ENCODE measurements at places on chromosomes 2 and 18. TPM values are rescaled to one million over a fixed set of nuclear protein-coding genes. Genes with fewer than 3 reads are reported as not detected.

DNA sequence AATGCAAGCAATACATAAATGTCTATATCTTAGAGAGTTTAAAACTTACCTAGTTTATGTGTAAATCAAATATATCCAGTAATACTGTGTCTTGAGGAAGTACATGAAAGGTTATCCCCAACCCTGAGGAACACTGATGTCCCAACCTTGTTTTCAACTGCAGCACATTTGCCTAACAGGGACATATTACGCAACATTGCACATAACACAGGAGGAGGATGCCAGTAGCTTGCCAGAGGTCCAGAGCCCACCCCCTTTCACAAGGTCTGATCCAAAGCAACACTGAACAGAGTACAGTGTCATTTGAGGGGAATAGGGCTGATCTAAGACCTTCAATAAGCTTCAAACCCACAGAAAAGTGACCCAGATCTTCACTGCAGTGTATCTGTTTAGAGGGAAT is 678.5 kb downstream of the ARHGAP15 start:
- peaks cover 3% of the 10 kb centered on the region for H3K27me3 ChIP-seq
- H3K36me3 ChIP-seq = no peaks in the 10 kb centered on the region
- H3K4me3 ChIP-seq = no peak overlapping the region
- peaks cover 7% of the 10 kb centered on the region for H3K4me1 ChIP-seq

DNA sequence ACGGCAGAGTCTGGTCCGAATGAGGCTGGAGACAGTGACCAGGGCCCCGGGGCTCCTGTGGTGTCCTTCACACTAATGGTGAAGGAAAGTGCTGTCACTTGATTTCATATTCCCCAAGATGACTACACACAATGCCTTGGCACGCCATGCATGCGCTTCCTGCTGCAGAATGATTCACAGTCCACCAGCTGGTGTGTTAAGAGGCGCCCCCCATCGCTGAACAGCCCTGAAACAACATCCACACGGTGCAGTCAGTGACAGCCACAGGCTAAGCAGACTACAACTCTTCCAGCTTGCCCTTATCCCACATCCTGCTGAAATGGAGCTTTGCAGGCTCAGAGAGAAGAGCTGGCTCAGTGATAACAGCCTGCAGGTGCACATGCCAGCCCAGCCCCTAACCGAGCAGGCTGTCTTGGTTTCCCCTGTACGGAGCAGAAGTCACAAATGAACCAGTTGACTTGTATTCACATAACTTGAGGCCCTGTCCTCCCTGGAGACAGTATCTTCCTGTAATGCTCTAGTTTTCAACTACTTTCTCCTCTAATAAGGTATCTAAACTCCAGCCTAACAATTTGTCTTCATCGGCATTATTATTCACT is 24.3 kb upstream of the CDH20 start:
- no peaks in the 10 kb centered on the region for H3K4me1 ChIP-seq
- no peak for DNase-seq
- no peak overlapping the region for H3K27ac ChIP-seq
- H3K4me3 ChIP-seq = no peak overlapping the region
- H3K36me3 ChIP-seq = no peaks in the 10 kb centered on the region

DNA sequence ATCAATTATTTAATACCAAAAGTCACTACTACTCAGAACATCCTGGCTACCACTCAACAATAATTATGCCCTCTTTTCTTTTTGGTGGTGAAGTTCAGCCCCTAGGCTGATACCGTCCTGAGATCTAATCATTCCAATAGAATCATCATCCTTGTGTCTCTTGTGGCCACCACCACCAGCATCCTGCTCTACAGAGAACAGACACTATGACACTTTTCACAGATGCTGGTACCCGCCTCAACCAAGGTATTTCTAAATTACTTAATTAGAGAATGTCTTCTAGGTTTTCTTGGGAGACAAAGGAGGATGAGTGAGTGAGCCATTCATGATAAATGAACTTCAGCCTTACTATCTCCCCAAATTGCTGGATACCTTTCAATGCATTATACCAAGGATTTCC is 60.0 kb downstream of the TDRD15 start:
- DNase-seq = no peak
- no peak overlapping the region for H3K4me3 ChIP-seq
- no peaks in the 10 kb centered on the region for H3K4me1 ChIP-seq

HOXD9 gene
- not detected for total RNA-seq

GRCh38 chr2:85761-86160 is 39.5 kb upstream of the FAM110C start:
- H3K4me1 ChIP-seq = no peaks in the 10 kb centered on the region
- H3K27me3 ChIP-seq = peaks cover 4% of the 10 kb centered on the region

DNA sequence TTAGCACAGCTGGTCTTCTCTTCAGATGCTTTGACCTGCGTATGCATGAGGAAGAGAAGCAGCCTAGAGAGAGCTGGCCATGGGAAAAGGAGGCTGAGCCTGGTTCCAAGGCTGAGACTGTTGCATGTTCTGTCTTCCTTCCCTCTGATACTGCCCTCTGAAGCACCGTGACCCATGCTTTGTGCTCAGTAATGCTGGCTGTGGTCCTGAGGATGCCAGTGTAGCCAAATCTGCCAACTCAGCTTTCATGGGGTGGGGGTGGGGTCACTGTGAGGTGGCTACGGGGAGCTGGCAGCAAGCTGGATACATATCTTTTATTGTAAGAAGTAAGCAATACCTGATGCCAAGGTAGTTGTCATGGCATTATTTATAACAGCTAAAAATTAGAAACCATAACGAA is 41.5 kb downstream of the EPAS1 start:
- no peak overlapping the region for H3K4me3 ChIP-seq
- no peak overlapping the region for H3K27ac ChIP-seq
- DNase-seq = no peak
- H3K4me1 ChIP-seq = peaks cover 40% of the 10 kb centered on the region
- H3K27me3 ChIP-seq = peaks cover 13% of the 10 kb centered on the region

- DNase-seq = no peak
- H3K27ac ChIP-seq = no peak overlapping the region
- no peaks in the 10 kb centered on the region for H3K36me3 ChIP-seq
- no peak overlapping the region for H3K4me3 ChIP-seq
- H3K4me1 ChIP-seq = no peaks in the 10 kb centered on the region
These were observed 265.3 kb upstream of the TCF4 start for GRCh38 chr18:55853268-55853667.

DNA sequence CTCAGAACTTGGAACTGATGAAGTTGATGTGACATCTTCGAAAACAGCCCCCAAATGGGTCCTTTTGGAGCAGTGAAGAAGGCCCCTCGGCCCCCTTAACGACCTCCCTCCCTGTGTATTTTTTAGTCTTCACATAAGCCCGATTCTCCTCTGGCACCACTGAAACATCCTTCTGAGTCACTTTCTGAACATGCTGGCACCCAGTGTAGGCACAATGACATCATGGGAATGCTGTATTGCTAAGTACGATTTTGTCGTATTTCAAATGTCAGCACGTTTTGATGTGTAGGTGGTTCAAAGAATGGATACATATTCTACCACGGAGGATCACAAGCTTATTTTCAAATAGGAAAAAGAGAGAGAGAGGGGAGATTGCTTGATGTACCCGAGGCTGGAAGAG is 111.7 kb upstream of the RIOK3 start:
- no peak for DNase-seq
- H3K4me3 ChIP-seq = no peak overlapping the region
- H3K27ac ChIP-seq = no peak overlapping the region
- H3K27me3 ChIP-seq = no peaks in the 10 kb centered on the region

GRCh38 chr2:86037141-86037794 is 68.4 kb downstream of the POLR1A start:
- DNase-seq = peak; percentile 45
- peaks cover 89% of the 10 kb centered on the region for H3K4me1 ChIP-seq
- no peaks in the 10 kb centered on the region for H3K27me3 ChIP-seq
- H3K4me3 ChIP-seq = peak overlapping the region; percentile 61
- H3K36me3 ChIP-seq = peaks cover 75% of the 10 kb centered on the region

- DNase-seq = no peak
- no peaks in the 10 kb centered on the region for H3K36me3 ChIP-seq
- no peak overlapping the region for H3K27ac ChIP-seq
- no peak overlapping the region for H3K4me3 ChIP-seq
- H3K4me1 ChIP-seq = no peaks in the 10 kb centered on the region
These were observed 207.1 kb downstream of the TMX3 start for GRCh38 chr18:68507781-68508180.

GRCh38 chr2:120736624-120737339 is 1.1 kb downstream of the GLI2 start:
- H3K4me1 ChIP-seq = peaks cover 29% of the 10 kb centered on the region
- H3K27me3 ChIP-seq = peaks cover 61% of the 10 kb centered on the region
- H3K36me3 ChIP-seq = no peaks in the 10 kb centered on the region
- H3K4me3 ChIP-seq = peak overlapping the region; percentile 49
- H3K27ac ChIP-seq = no peak overlapping the region

DNA sequence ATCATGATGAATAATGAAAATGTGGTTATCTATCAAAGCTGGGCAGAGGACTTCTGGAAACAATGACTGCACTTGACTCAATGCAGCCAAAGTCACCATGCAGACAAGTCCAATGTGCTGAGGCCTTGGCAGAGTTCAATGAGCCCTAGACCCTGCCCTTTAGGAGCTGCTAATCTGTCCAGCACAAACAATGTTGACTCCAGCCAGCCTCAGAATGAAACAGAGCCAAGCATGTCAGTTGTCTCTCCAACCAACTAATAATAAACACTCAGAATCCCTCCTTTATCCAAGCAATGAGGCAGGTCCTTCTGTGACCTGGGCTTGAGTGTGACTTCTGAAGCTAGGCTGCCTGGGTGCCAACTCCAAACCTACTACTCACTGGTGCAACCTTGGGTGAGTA is 270.6 kb downstream of the BCL11A start:
- DNase-seq = no peak
- no peaks in the 10 kb centered on the region for H3K36me3 ChIP-seq
- no peak overlapping the region for H3K4me3 ChIP-seq
- peaks cover 3% of the 10 kb centered on the region for H3K27me3 ChIP-seq

DNA sequence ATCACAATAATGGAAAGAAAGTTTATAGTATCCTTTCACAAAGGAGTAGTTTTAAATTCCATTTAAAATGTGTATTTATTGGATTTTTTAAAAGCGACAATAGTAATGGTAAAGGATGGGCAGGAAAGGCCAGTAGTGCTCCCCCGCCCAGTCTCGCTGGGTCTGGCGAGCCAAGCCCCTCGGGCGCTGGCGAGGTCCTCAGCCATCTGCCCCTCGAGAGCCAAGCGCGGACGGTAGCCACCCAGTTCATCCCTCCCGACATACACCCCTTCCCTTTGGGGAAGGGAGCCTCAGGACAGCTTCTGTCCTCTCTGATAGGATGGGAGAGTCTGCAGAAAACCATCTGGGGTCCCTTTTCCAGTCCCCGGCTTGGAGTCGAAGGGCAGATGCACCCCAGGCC is 45.2 kb downstream of the BOLA3 start:
- no peaks in the 10 kb centered on the region for H3K4me1 ChIP-seq
- H3K27me3 ChIP-seq = no peaks in the 10 kb centered on the region
- no peak for DNase-seq
- no peak overlapping the region for H3K27ac ChIP-seq
- no peak overlapping the region for H3K4me3 ChIP-seq
- H3K36me3 ChIP-seq = peaks cover 26% of the 10 kb centered on the region

- no peaks in the 10 kb centered on the region for H3K36me3 ChIP-seq
- H3K27me3 ChIP-seq = no peaks in the 10 kb centered on the region
- no peak overlapping the region for H3K27ac ChIP-seq
- no peak for DNase-seq
- H3K4me1 ChIP-seq = no peaks in the 10 kb centered on the region
- no peak overlapping the region for H3K4me3 ChIP-seq
These were observed 226.7 kb upstream of the ZNF804A start for GRCh38 chr2:184371641-184372040.

COLEC11 gene
- total RNA-seq = not detected

DNA sequence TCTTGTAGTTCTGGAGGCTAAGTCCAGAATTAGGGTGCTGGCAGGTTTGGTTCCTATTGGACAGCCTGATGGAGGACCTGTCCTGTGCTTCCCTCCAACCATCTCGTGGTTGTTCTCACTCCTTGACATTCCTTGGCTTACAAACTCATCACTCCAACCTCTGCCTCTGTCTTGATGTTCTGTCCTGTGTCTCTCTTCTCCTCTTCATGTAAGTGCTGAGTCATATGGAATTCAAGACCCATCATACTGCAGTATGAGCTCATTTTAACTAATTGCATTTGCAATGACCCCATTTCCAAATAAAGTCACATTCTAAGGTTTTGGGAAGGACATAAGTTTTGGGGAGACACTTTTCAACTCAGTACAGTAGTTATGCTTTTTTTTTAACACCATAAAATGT is 374.7 kb downstream of the TRIB2 start:
- no peak overlapping the region for H3K27ac ChIP-seq
- no peaks in the 10 kb centered on the region for H3K4me1 ChIP-seq
- no peaks in the 10 kb centered on the region for H3K36me3 ChIP-seq
- no peak overlapping the region for H3K4me3 ChIP-seq
- no peak for DNase-seq
- peaks cover 4% of the 10 kb centered on the region for H3K27me3 ChIP-seq

IL1F10 gene
- total RNA-seq = not detected

CAB39 gene
- 175 TPM for total RNA-seq

ITGA4 gene
- 152 TPM for total RNA-seq

GRCh38 chr18:36672437-36673344 is 156.1 kb downstream of the TPGS2 start:
- no peak overlapping the region for H3K4me3 ChIP-seq
- H3K27me3 ChIP-seq = peaks cover 14% of the 10 kb centered on the region
- no peaks in the 10 kb centered on the region for H3K36me3 ChIP-seq
- no peak for DNase-seq

DNA sequence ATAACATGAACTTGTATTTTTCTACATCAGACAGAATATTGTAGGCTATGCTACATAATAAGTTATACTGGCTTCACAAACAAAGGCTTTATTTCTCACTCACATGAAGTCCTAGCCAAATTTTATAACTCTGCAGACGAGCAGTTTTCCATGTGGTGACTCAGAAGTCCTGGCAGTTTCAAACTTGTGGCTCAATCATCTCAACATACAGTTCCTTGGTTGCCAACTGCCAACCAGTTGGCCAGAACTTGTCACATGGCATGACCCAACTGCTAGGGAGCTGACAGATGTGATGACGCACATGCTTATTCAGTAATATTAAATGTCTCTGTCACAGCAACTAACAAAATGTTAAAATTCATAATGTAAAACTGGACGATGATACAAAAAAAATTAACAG is 63.8 kb upstream of the ZC3H15 start:
- H3K27me3 ChIP-seq = no peaks in the 10 kb centered on the region
- H3K4me1 ChIP-seq = peaks cover 8% of the 10 kb centered on the region
- no peak overlapping the region for H3K27ac ChIP-seq
- DNase-seq = no peak
- no peaks in the 10 kb centered on the region for H3K36me3 ChIP-seq

- H3K27ac ChIP-seq = no peak overlapping the region
- no peaks in the 10 kb centered on the region for H3K27me3 ChIP-seq
- no peak for DNase-seq
- H3K4me3 ChIP-seq = no peak overlapping the region
- H3K36me3 ChIP-seq = no peaks in the 10 kb centered on the region
These were observed 1718.6 kb downstream of the SUCLG1 start for GRCh38 chr2:82740527-82740926.
